ENCODE measurements at places on chromosomes 13 and 19. TPM values are rescaled to one million over a fixed set of nuclear protein-coding genes. Genes with fewer than 3 reads are reported as not detected.

DNA sequence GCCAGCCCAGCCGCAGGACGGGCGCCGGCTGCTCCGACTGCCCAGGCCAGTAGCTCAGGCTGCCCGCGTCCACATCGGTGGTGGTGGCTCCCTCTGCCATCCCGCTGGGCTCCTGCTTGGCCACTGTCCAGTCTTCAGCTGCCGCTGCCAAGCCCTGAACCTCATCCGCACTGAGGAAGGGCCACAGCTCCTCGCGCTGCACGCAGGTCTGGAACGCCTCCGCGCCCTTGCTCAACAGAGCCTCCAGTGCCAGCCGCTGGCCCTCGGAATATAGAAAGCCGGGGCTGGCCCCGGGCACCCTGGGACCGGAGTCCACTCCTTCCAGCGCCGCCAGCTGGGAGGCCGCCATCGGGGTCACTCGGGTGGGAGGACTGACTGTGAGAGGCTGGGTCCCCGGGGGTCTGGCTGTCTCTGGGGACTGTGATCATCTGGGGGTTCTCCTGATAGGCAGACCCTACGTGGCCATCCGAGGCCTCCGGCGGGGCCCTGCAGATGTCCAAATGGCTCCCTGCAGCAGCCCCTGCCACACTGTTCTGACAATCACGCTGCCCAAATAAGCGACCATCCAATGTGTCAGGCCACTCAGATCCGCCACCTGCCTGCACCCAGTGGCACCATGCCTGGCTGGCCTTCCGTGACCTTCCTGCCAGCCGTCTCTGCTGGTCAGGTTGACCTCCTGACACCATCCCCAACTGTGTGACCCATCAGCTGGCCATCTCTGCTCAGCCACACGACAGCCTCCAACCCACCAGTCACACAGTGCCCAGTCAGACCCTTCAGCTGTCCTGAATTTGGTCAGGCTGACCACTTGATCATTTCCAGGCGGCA is 1.6 kb downstream of the FAM83E start:
- H3K4me3 ChIP-seq, result no peak overlapping the region
- H3K36me3 ChIP-seq, result no peaks in the 10 kb centered on the region
- H3K27me3 ChIP-seq, result no peaks in the 10 kb centered on the region
- DNase-seq, result no peak
- H3K27ac ChIP-seq, result no peak overlapping the region

GAS6 gene
- 98.3 TPM for total RNA-seq

DNA sequence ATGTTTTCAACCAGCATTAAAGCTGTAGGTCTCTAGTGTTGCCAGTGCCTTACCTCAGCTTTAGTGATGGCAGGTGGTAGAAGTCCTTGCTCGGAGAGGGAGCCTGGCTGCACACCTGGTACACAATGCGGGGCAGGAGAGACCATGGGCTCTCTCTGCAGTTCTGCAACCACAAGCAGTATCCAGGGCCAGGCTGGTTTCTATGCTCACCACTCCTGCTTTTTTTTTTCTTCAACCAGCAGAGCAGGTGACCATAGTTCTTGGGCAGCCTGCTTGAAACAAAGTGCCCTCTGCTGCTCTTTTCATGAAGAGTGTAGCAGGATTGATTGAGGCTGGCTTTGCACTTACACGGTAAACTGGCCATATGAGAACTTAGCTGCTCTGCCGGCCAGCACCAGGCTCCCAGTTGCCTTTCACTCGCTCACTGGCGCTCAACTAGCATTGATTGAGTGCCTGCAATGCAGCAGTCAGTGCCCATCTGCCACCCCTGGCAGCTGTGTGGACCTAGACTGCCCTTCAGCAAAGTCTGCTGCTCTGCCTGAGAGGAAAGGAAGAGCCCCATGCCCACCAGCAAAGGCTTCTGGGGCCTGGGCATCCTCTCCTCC is 4.4 kb upstream of the CHAMP1 start:
- no peak overlapping the region for H3K27ac ChIP-seq
- no peaks in the 10 kb centered on the region for H3K27me3 ChIP-seq
- no peak for DNase-seq
- H3K4me3 ChIP-seq, result no peak overlapping the region

RGL3 gene
- 5.6 TPM for total RNA-seq

PCDH17 gene
- total RNA-seq, result 1.9 TPM
